ENCODE measurements at places on chromosomes 6 and 20.

- DNase-seq, result peak; percentile 60
Observed at GRCh38 chr6:26064619-26065257, 22.5 kb upstream of the HFE start.

DNA sequence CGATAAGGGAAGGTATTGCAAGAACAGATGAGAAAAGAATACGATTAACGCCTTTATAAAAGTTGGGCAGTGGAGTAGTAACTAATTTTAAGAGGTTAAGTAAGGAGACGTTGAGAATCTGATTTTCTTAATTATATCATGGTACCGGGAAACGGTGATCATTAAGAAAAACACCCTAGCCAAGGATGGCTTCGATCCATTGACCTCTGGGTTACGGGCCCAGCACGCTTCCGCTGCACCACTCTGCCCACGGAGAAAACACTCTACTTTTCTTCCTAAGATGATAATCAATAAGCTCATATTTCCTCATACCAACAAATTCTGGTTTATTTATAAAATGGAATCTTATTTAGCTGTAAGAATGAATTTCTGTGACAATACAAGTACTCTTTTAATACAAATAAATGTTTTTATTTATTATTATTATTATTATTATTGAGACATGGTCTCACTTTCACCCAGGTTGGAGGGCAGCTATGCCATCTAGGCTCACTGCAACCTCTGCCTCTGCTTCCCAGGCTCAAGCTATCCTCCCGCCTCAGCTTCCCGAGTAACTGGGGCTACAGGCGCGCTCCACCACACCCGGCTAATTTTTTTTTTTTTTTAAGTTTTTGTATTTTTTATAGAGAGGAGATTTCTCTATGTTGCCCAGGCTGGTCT is 8.3 kb downstream of the POM121L2 start:
- no peak for DNase-seq

- no peak for DNase-seq
Observed at GRCh38 chr6:17292600-17293133, 11.5 kb downstream of the RBM24 start.

DNA sequence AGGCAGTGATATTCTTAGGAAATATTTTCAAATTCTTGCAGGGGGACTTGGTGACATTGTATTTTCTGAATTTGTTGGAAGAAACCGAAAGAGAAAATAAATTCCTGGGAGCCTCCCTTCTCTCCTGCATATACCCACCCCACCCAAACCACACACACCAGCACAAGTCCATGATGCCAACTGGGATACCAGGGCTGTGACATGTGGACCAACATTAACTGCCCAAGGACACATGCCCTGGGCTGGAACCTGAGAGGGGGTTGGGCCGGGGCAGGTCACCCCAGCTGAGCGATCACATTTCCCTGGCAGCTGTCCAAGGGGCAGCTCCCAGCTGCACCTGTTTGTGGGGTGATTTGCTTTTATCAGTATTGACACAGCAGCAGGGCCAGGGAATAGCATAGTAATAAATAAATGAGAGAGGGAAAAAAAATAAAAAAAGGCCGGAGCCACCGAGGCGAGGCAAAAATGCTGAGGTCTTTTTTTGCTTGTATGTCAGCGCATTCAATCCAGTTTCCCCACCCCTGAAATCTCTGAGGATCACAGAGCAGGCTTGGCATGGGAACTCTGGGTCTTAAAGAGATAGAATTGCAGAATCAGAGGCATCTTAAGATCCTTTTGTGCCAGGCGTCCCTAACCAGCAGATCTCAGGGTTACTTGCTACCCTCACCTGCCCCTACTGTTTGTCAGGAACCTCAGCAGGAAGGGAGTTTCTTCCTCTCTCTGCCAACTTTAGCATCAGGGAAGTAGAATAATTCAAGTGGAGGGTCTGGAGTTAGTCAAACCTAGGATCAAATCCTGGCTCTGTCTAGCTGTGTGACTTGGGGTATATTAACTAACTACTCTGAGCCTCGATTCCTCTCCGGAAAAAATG is 66.5 kb upstream of the PIM1 start:
- peak; percentile 54 for DNase-seq

DNA sequence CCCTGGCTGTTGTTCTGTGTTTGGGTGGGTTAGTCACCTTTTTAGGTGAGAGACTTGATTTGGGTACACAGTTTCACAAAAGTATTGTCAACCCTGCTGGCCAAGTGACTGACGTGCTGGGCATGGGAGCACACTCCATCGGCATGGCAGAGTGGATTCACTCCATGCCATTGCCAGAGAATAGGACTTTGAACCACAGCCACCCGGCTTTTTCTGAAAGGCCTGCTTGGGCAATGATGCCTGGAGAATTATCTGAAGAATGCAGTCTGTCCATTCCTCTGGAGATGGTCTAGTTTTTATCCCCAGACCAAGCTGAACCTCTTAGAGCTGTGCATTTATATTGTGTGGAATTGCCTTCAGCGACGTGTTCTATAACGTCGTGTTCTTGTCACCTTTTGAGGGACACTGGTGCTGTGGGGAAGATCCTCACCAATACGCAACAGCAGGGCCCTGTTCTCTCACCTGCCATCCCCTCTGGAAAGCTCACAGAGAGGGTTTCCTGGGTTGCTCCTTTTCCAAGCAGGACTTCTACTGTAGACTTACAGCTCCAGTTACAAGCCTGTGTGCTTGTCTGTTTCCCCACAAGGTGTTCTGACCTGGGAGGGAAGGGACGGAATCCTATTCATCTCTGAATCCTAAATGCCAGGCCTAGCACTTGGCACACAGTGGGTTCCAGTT is 183.4 kb upstream of the AKAP12 start:
- DNase-seq, result no peak

DNA sequence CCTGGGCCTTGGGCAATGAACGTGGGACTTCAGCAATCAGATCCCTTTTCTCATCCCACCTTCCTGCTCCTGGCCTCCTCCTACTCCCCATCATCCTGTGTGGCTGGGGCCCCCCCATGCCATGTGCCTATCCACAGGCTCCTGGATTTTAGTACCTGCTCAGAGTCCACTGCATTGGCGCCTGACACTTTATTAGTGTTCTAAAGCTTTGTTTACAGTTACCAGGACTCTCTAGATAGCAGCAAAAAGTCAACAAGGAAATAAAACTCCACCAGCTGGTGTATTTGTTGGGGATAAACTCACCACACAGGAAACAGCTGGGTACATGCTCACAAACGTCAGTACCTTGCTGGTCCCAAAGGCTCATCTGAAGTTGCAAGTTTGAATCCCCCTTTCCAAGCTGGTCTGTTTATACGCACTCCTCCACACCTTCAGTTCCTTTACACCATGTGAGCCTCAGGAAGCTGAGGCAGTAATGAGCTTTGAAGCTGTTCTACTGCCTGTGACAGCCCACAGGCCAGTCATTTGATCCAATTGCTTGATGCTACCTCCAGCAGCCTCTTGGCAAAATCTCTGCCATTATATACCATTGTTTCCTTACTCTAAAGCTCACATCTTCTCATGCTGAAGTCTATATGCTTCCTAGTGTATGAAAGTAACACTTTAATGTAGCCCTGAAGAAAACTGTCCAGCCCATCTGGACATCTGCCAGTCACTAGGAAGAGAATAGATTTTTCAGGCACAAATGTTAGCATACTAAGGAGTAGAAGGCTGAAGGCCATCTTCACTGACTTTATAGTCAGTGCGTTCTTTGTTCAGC is 76.6 kb downstream of the ANKEF1 start:
- no peak for DNase-seq

DNA sequence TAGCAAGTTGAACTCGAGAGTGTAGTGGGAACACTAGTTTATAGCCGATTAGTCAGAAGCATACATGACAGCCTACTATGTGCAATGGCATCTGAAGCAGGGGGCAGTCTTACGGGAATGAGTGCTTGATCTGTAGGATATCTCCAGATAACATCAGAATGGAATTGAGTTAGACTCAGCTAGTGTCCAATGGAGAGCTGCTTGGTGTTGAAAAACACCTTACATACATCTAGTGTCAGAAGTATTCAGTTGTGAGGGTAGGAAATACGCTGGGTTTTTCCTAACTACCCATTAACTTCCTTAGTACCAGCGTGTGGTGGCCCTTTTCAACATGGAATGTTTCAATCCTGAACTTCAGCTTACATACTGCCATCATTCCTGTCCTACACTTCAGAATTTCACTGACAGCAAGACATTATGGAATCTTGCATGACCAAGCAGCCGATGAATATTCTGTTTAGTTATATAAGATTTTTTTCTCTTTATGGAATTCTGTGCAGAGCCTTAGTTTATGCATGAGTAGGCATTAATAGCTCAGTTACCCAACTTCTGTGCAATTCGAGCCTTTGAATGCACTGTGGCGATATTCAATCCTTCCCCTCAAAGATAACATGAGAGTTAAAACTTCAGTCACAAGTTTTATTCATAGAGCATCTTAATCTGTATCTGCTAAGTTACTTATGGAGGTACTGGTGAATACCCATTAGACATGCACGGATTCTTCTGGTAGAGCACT is 218.6 kb upstream of the MOCS1 start:
- DNase-seq, result no peak

GRCh38 chr20:23879811-23880374 is 345 bp upstream of the CST5 start:
- DNase-seq, result no peak

All from neural progenitor cell (in vitro differentiated cells).